Daoy (cell line): ENCODE measurements at places on chromosomes 1 and 21.

DNA sequence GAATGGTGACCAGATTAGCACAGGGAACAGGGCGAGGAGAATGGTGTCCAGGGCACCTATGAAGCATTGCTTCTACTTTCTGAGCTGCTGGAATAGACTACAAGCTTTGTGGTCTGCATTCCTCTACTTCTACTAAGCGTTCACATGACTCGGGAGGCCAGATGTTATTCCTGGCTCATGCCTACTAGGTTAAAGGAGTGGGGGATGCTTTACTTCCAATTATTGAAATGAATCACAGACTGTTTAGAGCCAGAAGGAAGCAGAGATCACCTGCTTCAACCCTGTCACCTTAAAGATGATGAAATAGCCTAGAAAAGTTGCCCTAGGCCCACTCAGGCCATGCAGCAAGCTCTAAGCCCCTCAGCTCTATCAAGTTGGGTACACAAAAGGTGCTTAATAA lies 633.5 kb downstream of the KIF26B start:
- peak; percentile 83 for DNase-seq

- DNase-seq, result peak; percentile 49
Observed at GRCh38 chr1:235648407-235648907, 1.1 kb downstream of the GNG4 start.

DNA sequence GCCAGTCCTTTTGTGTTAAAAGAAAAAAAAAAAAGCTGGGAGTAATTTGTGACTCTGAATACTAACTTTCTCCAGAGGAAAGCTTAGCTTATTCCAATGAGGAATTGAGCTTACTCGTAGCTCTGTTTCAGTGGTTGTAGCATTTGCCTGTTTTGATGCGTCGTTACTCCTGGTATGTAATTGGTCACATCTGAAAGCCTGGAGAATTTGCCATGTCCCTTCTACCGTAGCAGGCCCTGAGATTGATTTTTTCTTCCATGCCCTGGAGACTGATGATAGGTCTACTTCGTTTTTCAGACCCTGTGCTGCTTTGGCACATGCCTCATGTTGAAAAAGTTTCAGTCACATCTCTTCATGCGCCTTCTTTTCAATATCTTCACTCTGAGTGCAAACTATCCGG lies 1103.0 kb downstream of the PLA2G4A start:
- no peak for DNase-seq

DNA sequence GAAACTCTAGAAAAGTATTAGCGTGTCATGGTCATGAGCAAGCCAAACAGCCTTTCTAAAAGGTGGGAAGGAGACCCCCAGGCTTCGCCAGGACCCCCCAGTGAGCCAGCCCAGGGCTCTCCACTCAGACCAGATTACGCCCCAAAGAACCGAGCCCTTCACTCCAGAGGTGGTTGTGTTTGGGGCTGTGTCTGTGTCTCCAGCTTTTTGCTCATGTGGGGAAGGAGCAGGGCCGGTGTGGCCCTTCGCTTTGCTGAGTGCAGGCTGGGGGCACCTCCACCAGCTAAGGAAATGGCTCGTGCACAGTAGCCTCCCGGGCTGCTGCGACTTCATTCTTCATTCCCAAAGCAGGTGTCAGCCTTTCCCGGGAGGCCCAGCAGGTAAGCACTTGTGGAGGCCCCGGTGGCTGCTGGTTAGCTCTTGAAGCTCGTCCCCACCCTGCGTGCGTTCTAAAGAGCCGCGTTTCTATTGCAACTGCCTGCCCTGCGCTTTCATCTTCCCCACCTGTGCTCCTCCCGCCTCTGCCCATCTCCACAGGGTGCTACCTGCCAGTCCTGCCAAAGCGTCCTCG lies 531 bp downstream of the TSPEAR start:
- no peak for DNase-seq

DNA sequence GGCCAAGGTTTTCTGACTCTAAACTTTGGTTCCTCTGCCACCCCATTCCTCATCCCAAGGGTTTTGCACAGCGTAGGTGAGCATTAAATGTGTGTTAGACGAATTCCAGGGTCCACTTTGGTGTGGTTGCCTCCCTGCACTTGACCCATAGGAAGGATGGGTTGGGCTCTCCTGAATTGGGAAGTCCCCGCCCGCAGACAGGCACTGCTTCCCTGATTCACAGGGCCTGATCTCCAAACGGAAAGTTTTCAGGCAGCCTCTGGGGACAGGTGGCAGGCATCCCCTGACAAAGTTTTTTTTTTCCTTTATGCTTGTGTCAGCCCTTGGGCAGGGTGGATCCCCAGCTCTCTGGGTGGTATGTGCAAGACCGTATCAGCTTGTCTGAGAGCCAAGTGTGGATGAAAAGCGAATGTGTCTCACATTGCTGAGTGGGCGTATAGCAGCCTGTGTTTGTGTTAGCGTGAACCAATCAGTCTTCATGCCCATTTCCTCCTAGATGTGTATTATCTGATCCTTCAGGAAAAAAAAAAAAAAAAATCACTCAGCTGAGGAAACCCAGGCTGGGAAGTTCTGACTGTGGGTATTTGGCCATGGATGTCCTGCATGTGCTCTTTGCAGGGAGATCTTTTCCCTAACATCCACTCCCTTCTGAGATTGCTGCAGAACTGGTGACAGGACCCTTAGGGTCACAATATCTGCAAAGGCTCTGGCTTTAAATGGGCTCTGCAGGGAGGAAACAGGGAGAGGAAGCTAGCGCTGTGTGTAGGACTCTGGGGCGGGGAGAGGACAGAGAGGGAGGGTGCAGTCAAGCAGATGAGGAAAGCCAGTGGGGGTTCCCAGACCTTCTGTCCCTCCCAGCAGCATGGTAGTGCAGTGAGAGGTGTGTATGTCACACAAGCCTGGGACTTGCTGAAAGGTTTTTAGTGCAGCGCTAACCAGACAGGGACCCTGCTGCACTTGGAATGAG lies 42.2 kb upstream of the TRABD2B start:
- peak; percentile 69 for DNase-seq

DNA sequence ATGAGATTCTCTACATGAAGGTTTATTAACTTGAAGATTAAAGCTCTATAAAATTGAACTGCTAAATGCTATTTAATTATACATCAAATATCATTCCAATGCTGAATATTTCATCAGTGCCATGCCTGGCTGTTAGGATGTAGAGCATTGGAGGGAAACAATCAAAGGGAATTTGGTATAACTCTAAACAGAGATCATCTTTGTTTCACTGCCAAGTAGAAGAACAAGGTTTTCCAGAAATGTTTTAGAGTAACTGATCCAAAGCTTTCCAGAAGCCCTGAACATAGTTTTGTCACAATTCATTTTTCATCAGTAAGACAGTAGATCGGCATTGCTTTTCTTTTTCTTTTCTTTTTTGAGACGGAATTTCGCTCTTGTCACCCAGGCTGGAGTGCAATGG lies 5.9 kb upstream of the DSTYK start:
- DNase-seq, result no peak

DNA sequence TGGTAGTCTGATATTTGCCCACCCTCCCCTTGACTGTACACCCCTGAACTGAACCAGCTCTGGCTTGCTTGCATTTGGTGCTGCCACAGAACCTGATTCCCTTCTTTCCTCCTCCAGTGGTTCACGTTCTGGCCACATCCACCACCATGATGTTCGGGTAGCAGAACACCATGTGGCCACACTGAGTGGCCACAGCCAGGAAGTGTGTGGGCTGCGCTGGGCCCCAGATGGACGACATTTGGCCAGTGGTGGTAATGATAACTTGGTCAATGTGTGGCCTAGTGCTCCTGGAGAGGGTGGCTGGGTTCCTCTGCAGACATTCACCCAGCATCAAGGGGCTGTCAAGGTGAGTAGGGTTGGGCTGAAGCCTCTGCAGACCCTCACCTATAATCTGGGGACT lies 1.8 kb downstream of the CDC20 start:
- no peak for DNase-seq

DNA sequence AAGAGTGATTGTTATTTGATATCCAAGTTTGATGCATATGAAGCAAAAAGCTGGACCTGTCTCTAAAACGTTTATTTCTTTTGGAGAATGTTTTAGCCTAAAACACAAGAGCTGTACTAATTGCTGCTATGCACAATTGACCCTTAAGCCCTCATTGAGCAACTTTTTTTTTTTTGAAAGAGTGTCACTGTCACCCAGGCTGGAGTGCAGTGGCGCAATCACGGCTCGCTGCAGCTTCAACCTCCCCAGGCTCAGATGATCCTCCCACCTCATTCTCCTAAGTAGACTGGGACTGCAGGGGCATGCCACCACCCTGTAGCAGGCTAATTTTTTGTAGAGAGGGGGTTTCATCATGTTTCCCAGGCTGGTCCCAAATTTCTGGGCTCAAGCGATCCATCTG lies 129.1 kb downstream of the PIK3R3 start:
- DNase-seq, result no peak

DNA sequence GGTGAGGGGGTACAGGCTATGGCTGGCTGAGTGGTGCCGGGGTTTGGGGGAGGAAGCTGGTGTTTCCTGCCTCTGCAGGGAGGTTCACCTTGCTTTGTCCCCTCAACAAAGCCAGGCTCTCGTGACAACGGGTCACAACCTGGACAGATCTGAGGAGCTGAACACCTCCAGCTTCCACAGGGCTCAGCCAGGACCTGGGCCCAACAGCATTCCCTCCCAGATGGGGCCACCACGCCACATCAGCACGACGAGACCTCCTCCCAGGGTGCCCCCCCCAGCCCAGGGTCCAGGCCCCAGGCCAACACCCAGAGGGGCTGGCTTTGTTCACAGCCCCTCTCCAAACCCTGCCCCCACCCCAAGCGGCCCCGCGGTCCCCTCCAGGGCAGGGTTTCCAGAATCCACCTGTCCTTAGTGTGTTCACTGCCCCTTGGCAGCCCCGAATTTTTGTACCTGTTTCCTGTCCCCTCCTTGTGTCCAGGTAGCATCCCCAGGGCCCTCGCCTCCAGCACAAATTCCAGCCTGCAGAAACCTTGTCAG lies 34.7 kb downstream of the UBE2G2 start:
- DNase-seq, result no peak

DNA sequence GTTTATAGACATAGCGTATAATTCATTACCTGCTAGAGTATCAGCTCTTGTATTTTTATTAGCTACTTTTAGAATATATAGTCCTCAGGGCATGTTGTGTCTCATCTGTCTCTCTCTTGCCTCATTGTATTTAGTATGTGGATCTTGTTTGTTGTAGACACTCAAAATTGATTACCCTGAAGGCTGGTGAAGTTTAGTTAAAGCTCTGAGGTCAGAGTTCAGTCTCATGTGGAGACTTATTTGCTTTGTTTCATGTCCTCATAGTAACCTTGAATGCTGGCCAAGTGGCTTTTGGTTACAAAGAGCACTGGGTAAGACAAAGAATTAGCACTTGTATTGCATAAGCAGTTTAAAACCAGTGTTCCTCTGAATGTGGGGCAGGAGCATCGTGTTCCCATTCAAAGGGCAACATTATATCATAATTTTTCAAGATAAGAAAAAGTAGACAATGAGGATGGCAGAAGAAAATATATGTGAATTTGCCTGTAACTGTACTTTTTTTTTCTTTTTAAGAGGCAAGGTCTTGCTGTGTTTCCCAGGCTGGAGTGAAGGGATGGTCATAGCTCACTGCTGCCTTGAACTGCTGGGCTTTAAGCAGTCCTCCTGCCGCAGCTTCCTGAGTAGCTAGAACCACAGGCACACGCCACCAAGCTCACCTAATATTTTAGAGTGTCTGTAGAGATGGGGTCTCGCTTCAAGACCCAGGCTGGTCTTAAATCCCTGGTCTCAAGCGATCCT lies 17.4 kb downstream of the CNST start:
- DNase-seq, result no peak

DNA sequence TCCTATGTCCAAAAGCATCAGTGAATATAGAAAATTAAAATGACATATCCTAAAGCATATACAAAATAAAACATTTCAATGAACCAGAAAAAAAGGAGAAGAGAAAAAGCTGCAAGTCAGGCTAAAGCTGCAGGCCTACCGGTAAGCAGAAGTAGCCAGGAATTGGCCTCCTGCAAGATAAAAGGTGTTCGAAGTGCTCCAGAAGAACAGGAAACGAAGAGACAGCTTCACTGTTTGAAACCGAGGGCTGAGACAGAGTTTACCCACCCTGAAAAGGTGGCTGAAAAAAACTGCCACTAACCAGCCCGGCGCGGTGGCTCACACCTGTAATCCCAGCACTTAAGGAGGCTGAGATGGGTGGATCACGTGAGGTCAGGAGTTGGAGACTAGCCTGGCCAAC lies 37.4 kb downstream of the NSL1 start:
- DNase-seq, result no peak

DNA sequence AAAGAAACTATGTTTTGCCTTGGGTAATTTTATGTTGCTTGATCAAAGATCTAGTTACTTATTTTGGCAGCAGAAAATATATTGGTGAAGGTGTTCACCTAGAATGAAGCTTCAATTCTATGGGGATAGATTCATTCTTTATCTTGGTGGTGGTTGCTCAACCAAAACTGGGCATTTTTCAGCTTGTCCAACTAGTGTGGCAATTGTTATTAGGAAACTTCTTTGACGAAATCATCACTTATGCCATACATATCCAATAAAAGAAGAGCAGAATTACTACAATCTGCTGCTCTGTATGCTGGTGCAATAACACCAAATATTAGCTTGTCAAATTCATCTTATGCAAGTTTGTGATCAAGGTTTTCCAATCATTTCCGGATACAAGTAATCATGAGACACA lies 26.8 kb upstream of the TMPRSS15 start:
- DNase-seq, result no peak

DNA sequence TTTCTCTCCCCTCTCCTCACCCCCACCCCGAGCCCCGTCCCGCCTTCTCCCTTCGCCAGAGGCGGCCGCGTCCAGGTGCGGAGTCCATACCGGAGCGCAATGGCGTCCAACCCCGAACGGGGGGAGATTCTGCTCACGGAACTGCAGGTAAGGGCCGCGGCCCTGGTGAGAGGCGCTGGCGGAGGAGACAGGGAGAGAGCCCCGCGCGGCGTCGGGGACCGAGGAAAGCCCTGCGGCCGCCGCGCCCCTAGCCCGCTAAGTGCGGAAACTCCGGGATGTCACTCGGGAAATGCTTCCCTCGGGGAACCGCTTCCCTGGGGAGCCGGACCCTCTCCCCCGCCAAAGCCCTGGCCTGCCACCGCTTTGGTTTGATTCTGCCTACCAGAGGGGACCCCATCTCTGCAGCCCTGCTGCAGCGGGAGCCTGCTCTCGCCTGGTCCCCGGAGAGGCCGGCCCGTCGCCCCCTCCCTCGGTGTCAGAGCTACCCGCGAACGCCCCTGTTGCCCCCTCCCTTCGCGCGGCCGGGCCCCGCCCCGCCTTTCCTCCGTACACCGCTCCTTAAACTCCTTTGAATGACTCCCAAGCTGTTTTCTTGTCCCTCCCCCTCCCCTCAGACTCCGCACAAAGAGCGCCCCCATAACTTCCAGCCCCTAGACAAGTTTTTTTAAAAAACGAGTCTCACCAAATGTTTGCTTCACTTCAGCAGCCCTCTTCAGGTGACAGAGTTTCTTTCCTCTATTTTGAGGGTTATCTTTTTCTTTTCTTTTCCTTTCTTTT lies 597 bp downstream of the PKN2 start:
- peak; percentile 88 for DNase-seq
